ENCODE measurements at places on chromosomes 5 and 9.

GRCh38 chr9:126861707-126862103 lies 1.3 kb downstream of the ZBTB34 start:
- DNase-seq = no peak

DNA sequence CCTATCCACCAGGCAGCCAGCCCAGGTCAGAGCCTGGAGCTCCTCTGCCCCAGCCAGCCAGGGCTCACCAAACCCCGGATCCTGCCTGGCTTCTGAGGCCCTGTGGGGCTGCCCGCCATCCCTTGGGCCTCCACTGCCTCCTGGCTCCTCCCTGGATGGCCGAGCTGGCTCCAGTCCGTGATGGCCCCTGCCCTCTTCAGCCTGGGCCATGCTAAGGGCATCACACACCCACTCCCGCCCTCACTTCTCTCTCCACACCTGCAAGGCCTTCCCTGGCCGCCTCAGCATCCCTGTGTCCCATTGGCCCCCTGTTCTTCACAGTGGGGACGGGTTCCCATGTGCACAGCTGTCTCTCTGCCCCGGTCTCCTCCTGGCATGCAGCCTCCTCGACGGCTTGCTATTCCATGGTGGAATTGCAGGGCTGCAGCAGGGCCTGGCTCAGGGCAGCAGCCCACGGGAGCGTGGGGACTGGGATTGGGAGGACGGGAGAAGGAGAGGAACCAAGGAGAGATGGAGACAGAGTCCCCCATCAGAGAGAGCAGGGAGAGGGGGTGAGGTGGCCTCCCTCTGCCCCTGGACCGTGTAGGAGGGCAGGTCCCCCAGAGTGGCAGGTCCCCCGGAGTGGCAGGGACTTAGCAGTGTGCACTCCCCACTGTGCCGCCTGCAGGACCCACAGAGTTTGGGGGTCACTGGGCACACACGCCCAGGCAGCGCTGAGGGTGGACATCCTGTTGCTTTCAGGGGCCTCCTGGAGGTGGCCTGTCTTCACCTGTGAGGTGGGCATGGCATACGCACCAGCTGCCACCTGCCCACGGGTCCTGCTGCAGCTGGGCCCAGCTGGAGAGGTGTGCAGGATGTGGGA lies 16.7 kb upstream of the RNU6ATAC start:
- DNase-seq = no peak

DNA sequence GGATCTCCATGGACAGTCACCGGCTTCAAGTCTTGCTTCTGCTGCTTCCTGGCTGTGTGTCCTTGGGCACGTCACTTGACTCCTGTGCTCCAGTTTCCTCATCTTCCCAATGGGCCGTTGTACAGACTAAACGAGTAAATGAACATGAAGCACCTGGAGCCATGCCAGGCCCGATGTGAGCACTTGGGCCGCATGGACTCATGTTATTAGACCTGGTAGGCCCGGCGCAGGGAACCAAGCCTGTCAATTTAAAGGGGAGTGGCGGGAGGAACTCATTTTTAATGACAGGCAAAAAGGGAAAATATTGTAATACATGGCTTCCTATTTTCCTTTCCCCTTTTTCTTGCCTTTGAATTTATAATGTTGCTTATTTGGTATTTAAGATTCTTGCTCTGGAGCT lies 47.5 kb downstream of the TENT4A start:
- no peak for DNase-seq

DNA sequence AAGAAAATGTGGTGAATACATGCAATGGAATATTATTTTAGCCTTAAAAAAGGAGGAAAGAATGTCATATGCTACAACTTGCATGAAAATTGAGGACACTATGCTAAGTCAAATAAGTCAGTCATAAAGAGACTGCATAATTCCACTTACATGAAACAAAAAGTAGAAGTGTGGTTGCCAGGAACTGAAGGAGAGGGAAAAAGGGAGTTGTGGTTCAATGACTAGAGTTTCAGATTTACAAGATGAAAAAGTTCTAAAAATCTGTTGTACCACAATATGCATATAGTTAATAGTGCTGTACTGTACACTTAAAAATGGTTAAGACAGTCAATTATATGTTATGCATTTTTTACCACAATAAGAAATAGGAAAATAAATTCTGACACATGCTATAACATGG lies 95.4 kb downstream of the SLC44A1 start:
- no peak for DNase-seq

DNA sequence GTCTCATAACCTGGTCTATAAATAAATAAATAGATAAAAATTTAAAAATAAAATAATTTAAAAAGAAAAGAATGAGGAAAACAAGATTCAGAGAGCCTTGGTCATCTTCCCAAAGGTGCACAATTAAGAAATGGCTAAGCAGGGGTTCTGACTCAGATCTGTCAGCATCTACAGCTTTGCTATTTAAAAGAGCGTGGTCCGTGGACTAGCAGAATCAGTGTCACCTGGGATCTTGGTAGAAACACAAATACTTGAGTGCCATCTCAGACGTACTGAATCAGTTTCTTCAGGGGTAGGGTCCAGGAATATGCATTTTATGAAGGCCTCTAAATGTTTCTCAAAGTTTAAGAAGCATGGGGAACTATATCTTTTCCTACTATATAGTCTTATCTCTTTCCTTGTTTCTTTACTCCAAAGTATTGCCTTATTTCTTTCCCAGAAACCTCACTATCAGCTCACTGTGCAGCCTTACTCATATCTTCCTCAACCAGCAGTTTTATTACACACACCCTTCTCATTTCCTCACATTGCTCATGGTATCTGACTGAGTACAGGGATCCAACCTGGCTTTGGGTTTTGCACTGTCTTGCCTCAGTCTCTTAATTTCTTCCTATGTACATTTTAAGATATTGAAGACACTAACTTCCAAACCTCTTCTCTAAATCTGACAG lies 58.6 kb downstream of the TMC1 start:
- DNase-seq = no peak

GRCh38 chr5:179768326-179769085 lies 25.3 kb upstream of the LTC4S start:
- no peak for DNase-seq

- no peak for DNase-seq
These were observed 29.2 kb downstream of the IZUMO3 start for GRCh38 chr9:24516463-24516862.

GRCh38 chr5:151469386-151469785 lies 22.0 kb downstream of the SLC36A1 start:
- DNase-seq = no peak

GRCh38 chr5:133390416-133391353 lies 221.7 kb downstream of the FSTL4 start:
- DNase-seq = no peak

DNA sequence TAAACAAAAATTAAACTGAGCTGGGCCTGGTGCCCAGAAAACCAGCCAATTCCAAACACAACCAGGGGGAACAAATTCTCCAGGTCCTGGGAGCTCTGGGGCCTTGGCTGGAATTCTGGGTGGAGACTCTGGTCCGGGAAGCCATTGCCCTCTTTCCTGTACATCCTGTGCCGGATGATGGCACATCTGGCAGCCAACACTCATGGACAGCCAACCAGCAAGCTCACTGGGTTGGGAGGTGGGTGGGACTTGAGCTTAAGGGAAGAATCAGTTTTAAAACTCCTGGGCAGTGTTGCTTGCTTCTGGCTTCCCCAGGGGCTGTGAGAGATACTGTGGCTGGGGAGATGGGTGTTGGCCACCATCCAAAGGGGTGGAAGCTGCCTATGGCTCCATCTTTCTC lies 56.1 kb downstream of the PCDH1 start:
- no peak for DNase-seq

DNA sequence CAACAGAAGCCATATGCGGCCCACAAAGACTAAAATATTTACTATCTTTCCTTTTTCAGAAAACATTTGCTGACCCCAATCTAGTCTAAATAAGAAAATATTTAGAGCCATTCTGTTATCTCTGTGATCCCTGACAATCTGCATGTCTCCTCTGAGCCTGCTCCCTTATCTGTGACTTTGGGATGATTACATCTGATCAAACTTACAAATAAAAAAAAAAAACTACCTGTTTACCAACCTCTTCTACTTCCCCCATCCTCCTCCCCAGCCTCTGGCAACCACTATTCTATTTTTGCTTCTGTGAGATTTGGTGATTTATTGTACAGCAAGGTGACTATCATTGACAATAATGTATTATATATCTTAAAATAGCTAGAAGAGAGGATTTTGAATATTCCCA lies 176.3 kb upstream of the CD180 start:
- DNase-seq = no peak

- no peak for DNase-seq
These were observed 106.2 kb downstream of the KLHL3 start for GRCh38 chr5:137629646-137630045.

GRCh38 chr5:135386886-135387628 lies 12.0 kb downstream of the MACROH2A1 start:
- DNase-seq = no peak

DNA sequence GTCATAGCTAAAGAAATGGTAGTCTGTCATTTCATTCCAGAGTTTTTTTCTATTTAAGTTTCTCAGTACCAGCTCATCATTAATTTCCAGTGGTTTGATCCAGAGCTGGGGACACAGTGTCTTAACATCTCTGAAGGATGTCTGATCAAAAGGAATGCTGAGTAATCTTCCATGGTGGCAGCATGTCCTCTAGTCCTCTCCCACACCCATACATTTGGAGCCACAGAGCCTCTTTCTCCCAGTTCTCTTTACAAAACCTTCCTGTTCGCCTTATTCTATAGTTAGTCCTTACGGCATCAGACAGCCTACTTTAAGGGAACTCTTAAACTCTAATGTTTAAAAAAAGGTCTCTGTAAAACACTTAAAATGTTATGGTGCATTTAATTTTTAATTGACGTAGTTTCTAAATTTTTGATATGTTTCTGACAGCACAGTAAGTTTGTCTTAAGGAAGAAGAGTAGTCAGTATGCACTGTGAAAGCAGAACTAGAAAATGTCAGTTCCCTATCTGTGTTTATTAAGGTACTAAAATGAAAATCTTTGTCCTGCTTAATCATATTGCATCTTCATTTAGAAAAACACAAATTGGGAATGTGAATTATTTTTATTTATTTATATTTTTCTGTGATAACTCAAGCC lies 96.8 kb downstream of the INIP start:
- DNase-seq = no peak

- DNase-seq = no peak
These were observed 40.8 kb downstream of the ELL2 start for GRCh38 chr5:95920822-95921221.

- no peak for DNase-seq
These were observed 64.8 kb upstream of the SLC1A1 start for GRCh38 chr9:4425319-4426045.

GRCh38 chr5:10635867-10636350 lies 72.0 kb downstream of the ANKRD33B start:
- no peak for DNase-seq

- DNase-seq = no peak
These were observed 126.1 kb upstream of the NFIB start for GRCh38 chr9:14440062-14440461.

- DNase-seq = no peak
These were observed 13.8 kb downstream of the TMEM8B start for GRCh38 chr9:35842795-35843194.

DNA sequence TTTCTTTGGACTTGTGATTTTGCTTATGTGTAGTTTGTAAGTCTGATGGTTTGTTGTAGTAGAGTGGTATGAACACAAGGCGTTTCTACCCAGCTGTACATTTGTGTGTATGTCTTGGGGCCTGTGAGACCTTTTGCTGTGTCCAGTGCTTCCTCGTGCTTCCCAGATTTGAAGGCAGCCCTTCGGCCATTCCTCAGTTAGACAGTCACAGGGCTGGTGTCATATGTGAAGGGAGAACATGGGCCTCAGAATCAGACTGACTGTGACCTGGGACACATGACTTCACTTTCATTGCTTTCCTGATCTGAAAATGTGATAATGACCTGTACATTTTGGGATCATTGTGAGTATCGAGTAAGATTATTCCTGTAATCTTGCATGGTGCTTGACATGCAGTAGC lies 140.0 kb downstream of the TRIO start:
- DNase-seq = no peak

- DNase-seq = no peak
These were observed 15.0 kb downstream of the TRIM32 start for GRCh38 chr9:116701940-116702642.

DNA sequence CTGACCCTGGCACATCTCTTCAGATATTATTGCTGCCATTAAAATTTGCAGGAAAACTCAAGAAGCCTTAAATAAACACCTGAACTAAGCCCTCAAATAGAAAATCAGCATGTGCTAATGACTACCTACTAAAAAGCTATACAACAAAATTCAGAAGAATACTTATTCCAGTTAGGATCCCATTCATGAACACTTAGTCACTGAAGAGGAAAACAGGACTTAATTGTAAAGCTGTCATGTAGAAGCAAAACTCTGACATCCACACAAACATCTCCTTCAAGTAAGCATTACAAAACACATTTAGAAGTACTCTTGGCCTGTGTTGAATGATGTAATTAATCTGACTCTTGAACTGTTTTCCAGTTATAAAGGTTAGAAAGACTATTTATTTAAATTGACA lies 19.9 kb downstream of the ELL2 start:
- no peak for DNase-seq

DNA sequence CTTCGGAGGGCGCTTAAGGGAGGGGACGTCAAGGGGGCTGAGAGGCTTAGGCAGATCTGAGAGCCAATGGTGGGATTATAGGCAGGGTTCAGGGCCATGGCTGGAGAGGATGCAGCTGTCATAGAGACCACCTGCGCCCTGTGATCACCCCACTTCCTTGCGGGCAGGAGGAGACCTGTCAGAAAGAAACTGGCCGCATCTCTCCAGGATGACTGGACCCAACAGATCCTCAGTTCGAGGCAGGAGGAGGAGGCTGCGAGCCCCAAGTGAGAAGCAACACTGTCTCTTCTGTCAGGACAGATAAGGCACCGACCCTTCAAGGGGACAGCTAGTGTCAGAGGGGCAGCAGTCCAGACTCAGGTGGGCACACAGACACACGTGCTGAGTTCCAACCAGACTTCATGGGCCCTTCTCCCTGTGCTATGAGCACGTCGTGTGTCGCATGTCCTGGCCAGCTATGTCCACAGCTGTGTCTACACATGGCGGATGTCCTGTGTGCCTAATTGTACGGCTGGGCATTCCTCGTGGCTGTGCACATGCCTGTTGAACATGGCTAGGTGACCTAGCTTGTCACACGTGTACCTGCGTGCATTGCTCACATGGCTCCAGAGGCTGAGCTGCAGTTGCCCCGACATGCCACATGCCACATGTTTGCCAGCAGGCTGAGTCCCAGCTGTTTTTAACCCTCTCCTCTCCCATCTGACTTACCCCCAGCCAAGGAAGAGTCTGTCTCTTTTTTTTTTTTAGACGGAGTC lies 583 bp upstream of the AQP3 start:
- DNase-seq = no peak

- no peak for DNase-seq
These were observed 446.5 kb downstream of the GABRG2 start for GRCh38 chr5:162514116-162514515.
